Activated gamma-delta T cell treated with anti-CD3 and anti-CD28 coated beads, Interleukin-2, amount 50 U/mL, for 16 hours (primary cell): ENCODE measurements at places on chromosomes 11 and 22.
A peak's percentile ranks its signal among the peaks of the same experiment; 100 is the strongest.

DNA sequence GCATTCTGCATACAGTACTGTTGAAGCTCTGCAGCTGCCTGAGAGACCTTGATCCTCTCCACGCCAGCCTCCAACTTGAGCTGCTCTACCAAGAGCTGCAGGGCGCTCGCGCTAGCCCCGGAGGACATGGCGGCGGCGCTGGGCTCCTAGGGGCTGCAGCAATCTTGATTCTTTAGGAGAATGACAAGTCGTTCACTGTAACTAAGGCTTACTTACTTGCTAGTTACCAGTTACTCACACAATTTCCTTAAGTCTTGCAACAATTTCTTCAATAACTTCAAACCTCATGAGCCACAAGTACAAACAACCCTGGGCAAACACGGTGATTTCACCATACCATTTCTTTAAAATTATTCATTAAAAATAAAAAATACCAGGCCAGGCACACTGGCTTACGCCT, 21.9 kb downstream of the SBF2 start:
- DNase-seq = no peak

DNA sequence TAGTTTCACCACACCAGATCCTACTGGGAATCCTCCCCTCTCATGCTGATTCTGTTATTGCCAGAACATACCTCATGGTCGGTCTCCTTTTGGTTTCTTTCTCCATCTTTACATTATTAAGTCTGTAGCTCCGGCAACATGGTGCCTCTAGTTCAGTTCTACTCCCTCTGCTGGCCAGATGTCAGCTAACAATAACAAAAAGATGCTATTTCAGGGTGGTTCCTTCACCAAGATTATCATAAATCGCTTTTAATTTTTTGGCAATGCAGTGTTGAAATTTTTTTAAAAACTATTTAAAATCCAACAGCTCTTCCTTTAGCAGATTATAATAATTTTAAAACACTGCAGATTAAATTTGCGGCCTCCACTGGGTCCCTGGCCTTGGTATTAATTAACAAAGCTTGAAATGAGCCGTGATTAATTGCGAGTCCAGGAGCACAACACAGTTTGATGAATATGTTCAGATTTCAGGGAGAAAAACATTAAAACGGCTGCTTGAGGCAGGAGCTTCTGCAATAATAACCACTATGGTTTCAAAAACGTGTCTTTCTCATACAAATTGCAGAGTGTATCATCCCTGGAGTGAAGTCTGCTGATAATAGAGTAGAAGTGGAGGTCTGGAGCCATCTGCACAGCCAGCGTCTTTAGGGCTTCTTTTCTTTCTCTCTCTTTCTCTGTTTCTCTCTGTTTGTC, 492.9 kb upstream of the KIRREL3 start:
- no peak for DNase-seq

DNA sequence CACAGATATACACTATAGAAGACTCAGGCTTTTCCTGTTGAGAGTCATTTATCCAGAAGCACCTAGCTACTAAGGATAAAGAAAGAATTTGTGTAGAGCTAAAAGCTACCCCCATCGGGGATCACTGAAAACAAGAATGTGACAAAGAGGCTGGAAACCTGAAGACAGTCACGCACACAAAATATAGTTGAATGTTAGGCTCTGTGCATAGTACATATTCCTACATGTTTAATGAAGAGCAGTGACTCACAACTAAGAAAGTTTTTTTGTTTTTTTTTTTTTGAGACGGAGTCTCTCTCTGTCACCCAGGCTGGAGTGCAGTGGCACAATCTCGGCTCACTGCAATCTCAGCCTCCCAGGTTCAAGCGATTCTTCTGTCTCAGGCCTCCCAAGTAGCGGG, 8.4 kb downstream of the OR10V1 start:
- DNase-seq = no peak

DNA sequence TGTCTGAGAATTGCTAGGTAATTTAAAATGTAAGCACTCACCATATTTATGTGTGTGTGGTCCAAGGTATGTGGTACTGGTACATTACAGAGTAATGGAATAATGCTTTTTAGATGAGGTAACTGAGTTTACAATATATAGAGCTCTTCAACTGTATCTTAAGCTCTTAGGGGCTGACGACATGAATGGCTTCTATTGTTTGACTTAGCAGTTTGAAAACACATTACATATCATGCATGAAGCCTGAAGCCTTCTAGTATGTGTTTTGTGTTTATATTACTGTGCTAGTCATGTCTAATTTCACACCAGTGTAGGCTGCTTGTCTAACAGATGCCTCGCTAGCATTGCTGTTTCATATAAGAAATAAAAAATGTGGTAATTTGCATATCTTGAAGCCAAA, 37.2 kb downstream of the GAS2 start:
- DNase-seq = no peak

GRCh38 chr22:39959640-39960447, at the start of gene TMA7B:
TMA7B (plus strand) TSS chr22:39960397; CDS start chr22:39964375, 3,978 bp downstream.
- no peak for DNase-seq

DNA sequence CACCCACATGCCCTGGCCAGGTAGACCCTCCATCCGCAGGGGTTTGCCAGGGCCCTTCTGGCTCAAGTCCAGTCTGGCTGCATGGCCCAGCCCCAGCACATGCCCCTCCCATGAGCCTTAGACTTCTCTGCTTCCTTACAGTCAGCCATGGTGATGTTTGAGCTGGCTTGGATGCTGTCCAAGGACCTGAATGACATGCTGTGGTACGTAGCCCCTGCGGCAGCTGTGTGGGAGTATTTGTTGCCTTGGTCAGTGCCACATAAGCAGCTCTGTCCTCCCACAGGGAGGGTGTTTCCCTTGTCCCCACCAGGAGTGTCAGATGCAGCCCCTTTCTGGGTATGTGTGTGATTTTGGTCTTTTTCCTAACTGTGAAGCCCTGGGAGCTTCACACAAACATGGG, 17.5 kb downstream of the CDC45 start:
- no peak for DNase-seq

- no peak for DNase-seq
Measured at GRCh38 chr22:34798605-34799004, 267.4 kb upstream of the ISX start.

- DNase-seq = no peak
Measured at GRCh38 chr11:130721736-130722135, 194.5 kb downstream of the SNX19 start.

GRCh38 chr11:71450939-71451338, 2.1 kb upstream of the NADSYN1 start:
- DNase-seq = no peak

DNA sequence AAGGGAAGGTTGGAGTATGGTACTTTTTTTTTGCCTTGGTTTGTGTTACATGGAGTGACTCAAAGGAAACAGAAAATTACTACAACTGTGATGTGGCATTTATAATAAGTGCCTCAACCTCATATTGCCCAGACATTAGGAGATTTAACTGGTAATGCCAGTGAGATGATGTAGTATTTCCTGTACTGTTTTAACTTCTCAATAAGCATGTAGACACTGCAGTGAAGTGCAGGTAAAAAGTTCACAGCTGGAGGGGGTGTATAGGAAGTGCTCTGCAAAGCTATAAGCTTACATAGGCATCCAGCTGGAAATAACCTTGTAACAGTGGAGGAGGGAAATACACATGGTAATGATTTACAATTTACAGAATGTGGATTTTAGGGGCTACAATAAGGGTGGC, 138.2 kb upstream of the MTMR2 start:
- peak; percentile 5 for DNase-seq

DNA sequence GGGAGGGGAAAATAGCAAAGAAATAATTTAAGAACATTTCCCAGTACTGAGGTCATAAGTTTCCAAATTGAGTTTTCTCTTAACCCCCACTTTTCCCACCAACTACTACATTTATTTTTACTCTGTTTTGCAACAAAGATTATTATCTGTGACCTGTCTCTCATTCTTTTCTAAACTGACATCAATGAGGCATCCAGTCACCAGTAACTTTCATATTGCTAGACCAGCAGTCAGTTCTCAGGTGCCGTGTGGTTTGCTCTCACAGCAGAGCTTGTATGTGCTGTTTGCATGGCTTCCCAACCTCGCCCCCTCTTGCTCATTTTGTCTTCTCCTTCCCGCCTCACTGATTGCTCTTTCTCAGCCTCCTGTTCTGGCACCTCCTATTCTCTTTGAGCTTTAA, 1091.3 kb downstream of the TBC1D22A start:
- DNase-seq = no peak

DNA sequence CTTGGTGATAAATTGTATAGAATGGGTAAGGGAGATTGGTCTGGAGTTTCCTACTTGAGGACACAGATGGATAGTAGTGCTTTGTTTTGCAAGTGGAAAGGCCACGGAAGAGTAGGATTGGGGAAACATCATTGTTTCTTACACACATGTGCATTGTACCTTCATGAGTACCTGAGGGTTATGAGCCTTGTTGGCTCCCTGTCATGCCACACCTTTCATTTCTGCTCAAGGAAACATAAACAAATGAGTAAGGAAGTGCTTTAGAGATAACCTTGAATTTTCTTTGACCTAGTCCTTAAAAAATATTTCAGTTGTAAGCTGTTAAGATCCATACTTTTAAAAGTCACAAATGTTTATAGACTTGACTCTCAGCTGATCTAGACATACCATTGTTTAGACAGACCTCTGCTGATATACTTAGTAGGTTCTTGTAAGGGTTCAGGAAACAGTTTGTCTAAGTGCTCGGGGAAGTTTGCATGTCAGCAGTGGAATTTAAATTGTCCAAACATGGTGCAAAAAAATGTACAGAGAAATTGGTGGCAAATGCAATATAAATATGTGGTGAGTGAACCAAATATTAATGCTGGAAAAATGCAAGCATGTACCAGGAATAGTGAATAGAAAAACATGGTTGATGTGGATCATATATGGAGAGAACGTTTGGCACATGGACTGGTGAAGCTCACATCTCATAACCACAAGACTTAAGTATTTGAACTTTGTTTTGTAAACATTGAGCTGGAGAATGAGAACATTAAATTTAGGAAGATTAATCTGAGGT, 40.9 kb downstream of the GAS2 start:
- DNase-seq = no peak

DNA sequence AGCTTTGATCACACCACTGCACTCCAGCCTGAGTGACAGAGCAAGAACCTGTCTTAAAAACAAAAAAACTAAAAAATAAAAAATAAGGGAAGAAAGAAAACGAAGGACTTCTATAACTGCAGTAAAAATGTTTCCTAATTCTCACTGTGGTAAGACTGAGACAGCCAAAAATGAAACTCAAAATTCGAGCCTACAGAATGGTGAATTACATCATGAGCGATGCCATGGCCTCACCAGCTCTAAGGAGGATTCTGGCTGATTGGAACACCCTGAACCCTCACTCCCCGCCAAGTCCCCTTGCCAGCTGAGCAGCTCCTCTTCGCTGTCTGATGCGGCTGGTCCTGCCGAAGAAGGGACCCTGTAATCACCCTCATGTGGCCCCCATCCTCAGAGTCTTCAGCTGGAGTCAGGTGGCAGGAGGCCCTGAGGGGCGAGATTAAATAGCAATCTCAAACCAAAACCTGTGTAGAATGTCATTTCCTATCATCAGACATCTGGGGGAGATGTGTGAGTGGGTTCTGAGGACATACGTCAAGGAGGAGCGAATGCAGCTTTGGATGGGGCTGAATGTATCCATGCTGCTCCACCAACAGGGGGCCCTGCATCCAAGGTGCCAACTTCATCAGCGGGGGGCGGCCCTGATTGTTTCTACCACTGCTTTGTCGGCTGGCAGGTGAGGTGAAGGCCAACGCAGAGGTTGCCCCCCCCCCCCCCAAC, 29.2 kb downstream of the PDGFB start:
- DNase-seq = no peak

GRCh38 chr11:57303280-57303989, 21.3 kb downstream of the TNKS1BP1 start:
- DNase-seq = no peak

DNA sequence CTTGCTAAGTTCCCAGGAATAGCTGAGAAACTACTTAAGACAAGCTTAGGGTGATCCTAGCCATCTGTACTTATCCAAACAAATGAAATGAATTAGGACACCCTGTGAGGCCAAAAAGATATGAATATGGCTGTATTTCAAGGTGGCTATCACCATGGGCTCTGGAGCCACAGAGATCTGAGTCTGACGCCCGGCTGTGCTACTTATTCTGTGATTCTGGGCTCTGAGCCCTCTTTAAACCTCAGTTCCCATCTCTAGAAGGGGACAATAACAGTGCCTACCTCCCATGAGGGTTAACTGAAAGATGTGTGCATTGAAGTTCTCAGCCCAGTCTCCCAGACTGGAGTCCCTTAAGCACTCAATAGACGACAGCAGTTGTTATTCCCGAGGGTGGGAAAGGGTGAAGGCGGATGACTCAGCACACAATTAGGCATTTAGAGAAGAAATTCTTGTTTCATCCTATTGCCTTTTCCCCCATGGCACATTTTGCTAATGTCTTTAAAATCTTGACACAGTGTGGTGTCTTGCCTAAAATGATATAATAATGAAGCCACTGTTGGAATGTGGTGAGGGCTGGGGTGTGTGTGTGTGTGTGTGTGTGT, 132.5 kb downstream of the ADAMTS15 start:
- DNase-seq = no peak

- no peak for DNase-seq
Measured at GRCh38 chr11:61337706-61338470, 4.9 kb downstream of the TKFC start.

DNA sequence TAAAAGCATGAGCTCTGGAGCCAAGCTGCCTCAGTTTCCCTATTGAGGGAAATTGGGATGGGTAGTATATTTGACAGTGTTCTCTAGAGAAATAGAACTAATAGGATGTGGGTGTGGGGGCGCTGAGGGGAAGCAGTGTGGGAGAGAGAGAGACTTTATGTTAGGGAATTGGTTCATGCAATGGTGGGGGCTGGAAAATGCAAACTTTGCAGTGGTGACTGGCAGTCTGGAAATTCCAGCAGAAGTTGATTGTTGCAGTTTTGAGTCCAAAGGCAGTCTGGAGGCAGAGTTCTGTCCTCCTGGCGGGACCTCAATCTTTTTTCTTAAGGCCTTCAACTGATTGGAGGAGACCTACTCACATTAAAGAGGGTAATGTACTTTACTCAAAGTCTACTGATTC, 59.4 kb upstream of the SYT13 start:
- DNase-seq = no peak

- no peak for DNase-seq
Measured at GRCh38 chr22:30183271-30183670, 63.3 kb downstream of the LIF start.

DNA sequence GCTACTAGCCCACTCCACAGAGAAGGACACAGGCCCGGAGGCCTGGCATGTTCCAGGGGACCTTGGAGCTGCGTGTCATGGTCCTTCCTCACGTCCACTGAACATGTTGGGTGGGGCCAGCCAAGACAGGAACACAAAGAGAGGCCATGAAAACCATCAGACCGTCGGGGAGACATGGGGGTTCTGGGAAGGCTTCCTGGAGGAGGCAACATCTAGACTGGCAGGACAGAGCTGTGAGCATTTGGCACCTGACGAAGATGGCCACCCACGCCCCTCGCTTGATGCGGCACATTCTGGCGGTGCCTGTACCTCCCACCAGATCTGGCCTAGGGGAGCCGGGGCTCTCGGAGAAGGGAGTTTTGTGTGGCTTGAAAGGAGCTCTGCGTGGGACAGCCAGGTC, 24.7 kb upstream of the ARHGAP8 start:
- no peak for DNase-seq

DNA sequence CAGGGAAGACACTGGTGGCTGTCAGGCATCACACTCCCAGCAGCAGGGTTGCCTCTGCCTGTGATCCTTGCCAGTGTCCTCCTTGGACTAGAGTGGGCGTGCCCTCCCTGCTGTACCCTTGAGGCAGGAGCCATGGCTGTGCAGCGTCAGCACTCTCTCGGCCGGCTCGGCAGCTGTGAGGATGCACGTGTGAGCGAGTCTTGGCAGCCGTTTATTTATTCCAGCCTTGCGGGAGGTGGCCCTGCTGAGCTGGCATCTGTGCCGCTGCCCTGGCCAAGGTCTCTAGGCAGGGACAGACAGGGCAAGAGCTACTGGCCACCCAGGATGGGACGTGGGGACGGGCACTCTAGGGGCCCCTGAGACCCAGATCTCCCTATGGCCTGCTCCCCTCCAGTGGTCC, 33.9 kb downstream of the TSPAN4 start:
- no peak for DNase-seq
